ENCODE measurements at places on chromosomes 5 and 9. TPM values are rescaled to one million over a fixed set of nuclear protein-coding genes. Genes with fewer than 3 reads are reported as not detected.
A peak's percentile ranks its signal among the peaks of the same experiment; 100 is the strongest.

The GOLGA1 gene
- 10.7 TPM for total RNA-seq

The CAMK2A gene
- 0.42 TPM for total RNA-seq

The HAVCR2 gene
- total RNA-seq: 1.1 TPM

The FCN2 gene
- not detected for total RNA-seq

DNA sequence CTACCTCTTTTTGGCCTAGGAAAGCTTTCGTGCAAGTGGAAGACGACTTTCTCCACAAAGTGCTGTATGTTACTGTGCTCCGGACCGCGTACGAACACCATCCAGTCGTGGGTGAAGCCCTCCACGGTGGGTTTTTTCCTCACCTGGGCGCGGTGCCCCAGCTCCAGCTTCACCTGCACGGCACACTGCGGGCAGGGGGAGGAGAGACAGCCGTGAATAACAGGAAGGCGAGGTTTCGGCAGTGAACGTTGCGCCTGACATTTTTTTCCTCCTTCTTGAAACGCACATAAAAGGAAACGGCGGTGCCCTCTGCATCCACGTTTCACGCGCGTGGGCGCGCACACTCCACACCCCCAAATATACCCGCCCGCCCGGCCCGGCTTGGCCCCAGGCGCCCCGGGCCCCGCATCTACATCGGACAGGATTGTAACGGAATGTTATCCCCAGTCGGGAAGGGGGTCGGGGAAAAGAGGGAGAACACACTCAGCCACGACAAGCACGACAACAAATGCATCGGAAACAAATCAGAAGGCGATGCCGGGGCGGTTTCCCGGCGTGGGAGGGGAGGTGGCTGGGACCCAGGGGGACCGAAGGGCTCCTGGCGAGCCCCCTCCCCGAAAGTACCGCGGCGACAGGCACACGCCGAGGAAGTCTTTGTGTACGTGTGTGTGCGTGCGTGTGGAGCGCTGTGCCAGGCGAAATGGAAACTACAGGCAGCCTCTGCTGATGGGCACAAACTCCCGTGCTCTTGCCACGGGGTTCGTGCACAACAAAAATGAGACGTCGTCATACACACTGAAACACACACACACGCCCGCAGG, 1.4 kb downstream of the MLLT3 start:
- peak; percentile 7 for DNase-seq

GRCh38 chr5:105954341-105954740, 1716.4 kb downstream of the EFNA5 start:
- peak; percentile 24 for DNase-seq

GRCh38 chr9:68751556-68751955, 46.5 kb downstream of the PIP5K1B start:
- DNase-seq: no peak

- DNase-seq: no peak
Measured at GRCh38 chr5:172942556-172942955, 16.7 kb upstream of the RPL26L1 start.

GRCh38 chr5:71740015-71740753, 21.1 kb downstream of the CARTPT start:
- no peak for DNase-seq

DNA sequence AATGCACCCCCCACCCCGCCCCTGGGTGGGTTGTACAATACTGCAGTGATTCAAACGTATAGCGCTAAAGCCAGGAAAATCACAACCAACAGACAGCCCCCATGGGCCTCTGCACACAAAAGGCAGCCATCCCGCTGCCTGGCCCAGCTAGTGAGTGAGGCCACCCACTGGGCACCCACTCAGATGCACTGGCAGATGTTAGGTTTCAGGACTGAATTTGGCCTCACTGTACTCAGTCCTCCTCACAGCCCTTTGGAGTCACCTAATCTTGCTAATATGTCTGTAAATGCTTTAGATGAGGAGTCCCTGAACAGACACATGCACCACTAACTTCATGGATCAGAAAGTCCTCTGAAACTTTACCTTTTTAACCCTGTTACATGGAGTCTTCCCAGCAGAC, 87.7 kb downstream of the FSTL4 start:
- DNase-seq: no peak

Data from SJCRH30 (cell line).